Fibroblast of skin of right quadriceps (primary cell): ENCODE measurements at places on chromosomes 5 and 9.

- no peak for DNase-seq
Observed at GRCh38 chr5:146788898-146789297, 89.7 kb downstream of the PPP2R2B start.

DNA sequence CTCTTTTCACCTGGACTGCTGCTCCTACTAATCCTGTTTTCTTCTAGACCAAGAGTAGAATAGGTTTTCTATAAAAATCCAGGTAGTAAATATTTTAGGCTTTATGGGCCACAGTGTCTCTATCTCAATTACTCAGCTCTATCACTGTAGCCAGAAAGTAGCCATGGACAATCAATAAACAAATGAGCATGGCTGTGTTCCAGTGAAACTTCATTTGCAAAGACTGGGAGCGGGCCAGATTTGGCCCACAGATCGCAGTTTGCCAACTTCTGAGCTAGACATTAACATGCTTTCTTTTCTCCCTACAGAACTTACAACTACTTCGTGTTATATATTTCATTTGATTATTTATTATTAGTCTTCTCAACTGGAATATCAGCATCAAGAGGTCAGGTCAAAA is 30.2 kb downstream of the BRINP1 start:
- DNase-seq, result no peak

DNA sequence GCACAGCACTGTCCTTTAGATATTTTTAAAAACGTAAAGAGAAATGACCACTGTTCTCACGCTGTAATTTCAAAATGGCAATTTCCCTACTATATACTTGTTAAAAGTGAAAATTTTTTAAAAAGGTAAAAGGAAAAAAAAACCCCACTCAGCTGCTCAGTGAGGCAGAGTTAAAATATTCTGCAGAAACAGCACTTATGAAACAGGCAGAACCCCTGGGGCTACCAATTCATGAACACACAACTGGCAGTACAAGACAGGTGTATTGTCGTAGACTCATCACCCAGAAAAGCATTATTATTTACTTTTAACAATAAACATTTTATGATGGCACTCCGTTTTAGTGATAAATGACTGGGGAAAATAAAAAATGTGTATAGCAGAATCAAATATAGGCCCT is 1.5 kb upstream of the RASGRF2 start:
- DNase-seq, result no peak

DNA sequence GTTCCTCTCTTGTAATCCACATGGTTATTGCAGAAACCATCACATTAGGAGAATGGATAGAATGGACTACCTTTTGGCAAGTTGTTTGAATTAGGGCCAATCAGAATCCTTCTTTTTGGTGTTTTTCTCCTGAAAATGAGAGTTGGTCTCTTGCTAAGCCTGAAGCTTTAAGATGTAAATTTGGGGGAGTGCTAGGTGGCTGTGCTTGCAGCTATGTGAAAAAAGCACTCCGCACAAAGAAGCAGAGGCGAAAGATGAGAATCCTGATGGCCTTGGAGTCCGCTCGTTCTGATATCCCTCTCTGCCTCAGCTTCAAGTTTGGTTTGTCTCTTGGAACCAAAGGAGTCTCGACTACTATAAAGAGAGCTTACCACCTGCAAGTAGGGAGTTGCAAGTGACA is 63.6 kb downstream of the INIP start:
- DNase-seq, result no peak

GRCh38 chr5:57841676-57842363 is 359.2 kb upstream of the ACTBL2 start:
- peak; percentile 98 for DNase-seq

- DNase-seq, result peak; percentile 59
Observed at GRCh38 chr5:173016598-173017046, 33.1 kb downstream of the ATP6V0E1 start.

DNA sequence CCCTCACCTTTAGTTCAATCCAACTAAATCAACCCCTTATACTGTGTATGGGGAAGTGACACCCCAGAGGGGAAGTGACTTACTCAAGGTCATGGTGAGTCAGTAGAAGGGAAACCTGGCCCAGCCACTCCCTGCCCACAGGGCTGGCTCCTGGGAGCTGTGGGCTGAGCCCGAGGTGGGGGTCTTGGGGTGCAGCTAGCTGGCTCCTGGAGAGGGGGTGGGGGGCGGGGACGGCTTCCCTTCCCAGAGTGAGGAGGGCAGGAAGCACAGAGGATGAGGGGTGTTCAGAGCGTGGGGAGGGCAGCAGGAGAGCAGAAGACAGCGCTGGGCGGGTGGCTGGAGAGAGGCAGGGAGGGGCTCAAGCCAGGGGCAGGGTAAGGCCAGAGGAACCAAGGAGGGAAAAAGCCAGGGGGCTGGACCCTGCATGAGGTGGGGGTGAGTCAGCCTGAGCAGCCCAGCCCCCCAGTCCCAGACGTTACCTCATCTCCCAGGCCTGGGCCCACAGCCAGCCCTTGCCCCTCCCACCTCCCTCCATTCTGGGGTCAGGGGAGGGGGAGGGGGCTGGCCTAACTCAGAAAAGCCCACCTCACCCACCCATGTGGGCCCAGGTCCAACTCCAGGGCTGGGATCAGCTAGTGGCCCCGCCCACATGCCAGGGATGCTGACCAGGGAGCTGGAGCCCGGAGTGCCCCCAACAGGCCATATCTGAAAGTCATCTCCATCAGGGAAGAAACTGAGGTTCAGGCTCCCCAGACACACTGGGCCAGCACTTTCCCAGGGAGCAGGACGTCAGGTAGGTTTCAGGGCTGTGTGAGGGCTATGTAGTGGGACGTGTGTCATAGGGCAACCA is 2.8 kb downstream of the PDLIM7 start:
- DNase-seq, result peak; percentile 94

GRCh38 chr5:155974369-155974768 is 352.6 kb upstream of the SGCD start:
- no peak for DNase-seq
